ENCODE measurements at places on chromosomes 5 and 9. TPM values are rescaled to one million over a fixed set of nuclear protein-coding genes. Genes with fewer than 3 reads are reported as not detected.

The CHSY3 gene
- total RNA-seq = 1.1 TPM

GRCh38 chr9:94900222-94901018 is 173.9 kb downstream of the AOPEP start:
- peak; percentile 39 for DNase-seq

GRCh38 chr9:120893611-120894307 is 16.8 kb upstream of the PHF19 start:
- DNase-seq = no peak

DNA sequence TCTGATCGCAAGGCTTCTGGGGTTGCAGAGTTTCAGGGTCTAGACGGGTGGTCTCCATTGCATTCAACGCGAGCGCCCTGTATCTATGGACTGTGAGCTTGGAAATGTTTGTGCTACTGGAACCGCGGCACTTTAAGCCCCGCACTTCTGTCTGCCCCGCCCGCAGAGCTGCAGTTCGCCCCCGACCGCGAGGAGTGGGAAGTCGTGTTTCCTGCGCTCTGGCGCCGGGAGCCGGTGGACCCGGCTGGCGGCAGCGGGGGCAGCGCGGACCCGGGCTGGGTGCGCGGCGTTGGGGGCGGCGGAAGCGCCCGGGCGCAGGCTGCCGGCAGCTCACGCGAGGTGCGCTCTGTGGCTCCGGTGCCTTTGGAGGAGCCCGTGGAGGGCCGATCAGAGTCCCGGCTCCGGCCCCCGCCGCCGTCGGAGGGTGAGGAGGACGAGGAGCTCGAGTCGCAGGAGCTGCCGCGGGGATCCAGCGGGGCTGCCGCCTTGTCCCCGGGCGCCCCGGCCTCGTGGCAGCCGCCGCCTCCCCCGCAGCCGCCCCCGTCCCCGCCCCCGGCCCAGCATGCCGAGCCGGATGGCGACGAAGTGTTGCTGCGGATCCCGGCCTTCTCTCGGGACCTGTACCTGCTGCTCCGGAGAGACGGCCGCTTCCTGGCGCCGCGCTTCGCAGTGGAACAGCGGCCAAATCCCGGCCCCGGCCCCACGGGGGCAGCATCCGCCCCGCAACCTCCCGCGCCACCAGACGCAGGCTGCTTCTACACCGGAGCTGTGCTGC is 1.0 kb downstream of the ADAMTS19 start:
- peak; percentile 32 for DNase-seq

DNA sequence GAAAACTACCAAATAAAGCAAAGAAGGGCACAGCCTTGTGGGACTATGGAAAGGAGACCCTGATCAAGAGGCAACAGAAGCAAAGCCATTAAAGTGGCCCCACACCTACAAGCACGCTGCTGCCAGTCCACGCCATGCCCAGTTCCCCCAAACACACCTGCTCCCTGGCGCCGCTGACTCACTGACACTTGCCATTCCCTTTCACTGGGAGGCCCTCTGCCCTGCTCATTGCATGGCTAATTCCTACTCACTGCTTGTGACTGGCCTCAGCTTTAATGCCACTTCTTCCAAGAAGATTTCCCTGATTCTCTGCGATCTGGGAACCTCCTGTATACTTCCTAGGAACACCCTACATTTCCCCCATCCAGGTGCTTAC is 71.2 kb upstream of the TAF1L start:
- DNase-seq = no peak

The SPINK13 gene
- not detected for total RNA-seq

The RNF180 gene
- 14.5 TPM for total RNA-seq

The TTC39B gene
- total RNA-seq = 4.3 TPM

The MARCOL gene
- not detected for total RNA-seq

Data from heart right ventricle (tissue), 16 donors.